ENCODE measurements at places on chromosomes 5 and 9. TPM values are rescaled to one million over a fixed set of nuclear protein-coding genes. Genes with fewer than 3 reads are reported as not detected.

- DNase-seq = no peak
Observed at GRCh38 chr5:136295914-136296313, 69.4 kb downstream of the TRPC7 start.

DNA sequence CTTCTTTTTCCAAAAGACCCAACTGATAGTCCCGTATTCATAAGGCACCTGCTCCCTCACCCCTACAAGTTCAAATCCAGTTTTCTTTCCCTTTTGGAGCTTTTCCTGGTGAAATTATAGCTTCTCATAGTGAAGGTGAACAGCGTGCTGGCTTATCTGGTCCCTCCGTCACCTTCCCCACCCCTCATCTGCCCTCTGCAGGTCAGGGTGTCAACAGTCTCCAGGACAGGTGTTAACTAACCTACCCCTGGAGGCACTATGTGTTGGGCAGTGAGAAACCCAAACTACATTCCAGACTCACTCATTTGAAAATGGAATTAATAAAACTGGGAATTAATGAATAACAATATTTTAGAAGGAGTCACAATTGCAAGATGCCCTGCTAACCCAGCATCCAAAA, 109.0 kb upstream of the TAS2R1 start:
- no peak for DNase-seq

DNA sequence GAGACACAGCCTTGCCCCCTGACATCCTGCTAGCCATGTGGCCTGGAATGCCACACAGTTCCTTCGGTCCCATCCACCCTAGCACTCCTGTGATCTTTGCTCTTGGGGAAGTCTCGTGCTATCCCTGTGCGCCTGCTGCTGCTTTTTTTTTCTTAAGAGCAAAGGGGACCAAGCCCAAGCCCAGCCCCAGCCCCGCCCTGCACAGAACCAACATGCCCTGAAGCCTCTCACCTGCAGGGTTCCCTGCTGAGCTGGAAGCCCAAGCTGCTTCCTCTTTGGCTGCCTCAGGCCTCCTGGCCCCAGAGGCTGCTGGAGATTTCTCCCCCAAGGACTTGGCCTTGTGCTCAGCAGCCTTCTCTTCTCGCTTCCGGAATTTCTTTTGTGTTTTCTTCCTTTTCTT, 1.8 kb downstream of the SURF6 start:
- DNase-seq = no peak

- DNase-seq = no peak
Observed at GRCh38 chr5:72245546-72245945, 74.5 kb downstream of the MRPS27 start.

GRCh38 chr5:20575571-20575970, 587.6 kb upstream of the CDH18 start:
- DNase-seq = no peak

The FOXD4L6 gene
- polyA plus RNA-seq = not detected

All from urinary bladder (tissue), 4 donors.